ENCODE measurements at places on chromosomes 7 and 10. TPM values are rescaled to one million over a fixed set of nuclear protein-coding genes. Genes with fewer than 3 reads are reported as not detected.

DNA sequence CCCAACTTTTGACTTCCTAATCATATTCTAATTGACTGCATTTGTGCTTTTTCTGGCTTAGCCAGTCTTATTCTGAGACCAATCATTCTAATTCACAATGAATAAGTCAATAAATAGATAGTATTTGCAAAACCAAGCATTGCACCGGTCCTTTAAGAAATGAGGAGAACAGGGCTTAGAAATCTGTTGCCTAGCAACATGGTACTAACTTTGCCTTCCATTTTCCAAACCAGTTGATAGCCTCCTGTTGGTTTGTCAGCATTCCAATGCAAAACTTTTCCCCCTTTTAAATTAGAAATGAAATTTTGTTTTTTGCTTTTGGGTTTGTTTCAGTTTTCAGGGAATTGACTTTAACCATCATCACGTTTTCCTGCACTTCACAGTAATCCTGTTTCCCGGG lies 603.5 kb upstream of the NRP1 start:
- no peak for DNase-seq

DNA sequence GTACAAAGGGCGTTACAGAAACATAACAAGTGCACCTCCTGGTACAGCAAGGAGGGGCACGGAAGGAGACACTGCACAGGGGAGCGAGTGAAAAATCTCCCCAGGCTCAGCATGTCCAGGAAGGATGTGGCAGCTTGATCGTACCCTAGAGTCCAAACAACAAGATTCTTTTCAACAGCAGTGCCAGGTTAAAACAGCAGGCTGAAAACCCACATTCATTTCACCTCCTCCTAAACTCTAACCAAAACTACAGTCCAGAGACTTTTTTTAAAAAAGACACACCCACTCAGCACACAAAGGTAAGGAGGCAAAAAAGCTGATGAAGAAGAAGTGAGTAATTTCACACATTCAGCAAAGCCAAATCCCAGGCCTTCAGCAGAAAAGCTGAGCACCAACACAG lies 138.8 kb downstream of the SFMBT2 start:
- no peak for DNase-seq

DNA sequence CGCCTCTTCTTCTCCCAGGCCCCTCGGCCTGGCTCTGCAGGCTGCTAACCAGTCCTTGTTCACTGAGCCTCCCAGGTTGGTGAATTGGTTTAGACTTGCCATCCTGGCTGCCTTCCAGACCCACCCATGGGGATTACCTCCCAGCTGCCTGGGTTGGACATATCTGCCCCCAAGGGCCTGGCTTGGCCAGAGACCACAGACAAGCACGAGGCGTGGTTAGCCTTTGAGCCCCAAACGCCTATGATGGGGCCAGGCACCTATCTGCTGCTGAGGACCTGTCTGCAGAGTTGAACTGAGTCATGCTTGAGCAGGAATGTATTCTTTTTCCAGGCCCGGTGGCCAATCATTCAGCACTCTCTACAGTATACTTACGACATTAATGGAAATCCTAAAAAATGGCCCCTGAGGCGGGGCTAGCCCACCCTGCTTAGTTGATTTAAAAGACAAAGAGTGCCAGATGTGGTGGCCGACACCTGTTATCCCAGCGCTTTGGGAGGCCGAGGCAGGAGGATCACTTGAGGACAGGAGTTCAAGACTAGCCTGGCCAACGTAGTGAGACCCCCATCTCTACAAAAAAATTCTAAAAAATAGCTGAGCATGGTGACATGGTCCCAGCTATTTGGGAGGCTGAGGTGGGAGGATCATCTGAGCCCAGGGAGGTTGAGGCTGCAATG lies 361.5 kb downstream of the FRMD4A start:
- no peak for DNase-seq

GRCh38 chr10:43166880-43167497 lies 28.7 kb downstream of the CSGALNACT2 start:
- no peak for DNase-seq

GRCh38 chr7:115356139-115356746 lies 434.3 kb downstream of the MDFIC start:
- no peak for DNase-seq

DNA sequence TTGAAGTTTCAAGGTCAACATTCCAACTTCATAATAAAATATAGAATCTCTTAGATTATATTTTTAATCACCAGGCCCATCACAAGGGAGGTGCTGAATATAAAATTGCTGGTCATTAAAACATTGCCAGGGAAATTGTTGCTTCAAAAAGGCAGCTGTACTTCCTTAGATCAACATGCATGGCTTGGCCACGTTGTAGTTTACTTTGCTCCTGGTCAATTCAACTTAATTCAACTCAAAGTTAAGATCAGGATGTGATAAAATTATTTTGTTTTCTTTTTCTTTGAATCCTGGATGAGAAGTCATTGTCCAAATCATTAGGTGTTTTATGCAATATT lies 317.4 kb downstream of the PAXIP1 start:
- DNase-seq: no peak

DNA sequence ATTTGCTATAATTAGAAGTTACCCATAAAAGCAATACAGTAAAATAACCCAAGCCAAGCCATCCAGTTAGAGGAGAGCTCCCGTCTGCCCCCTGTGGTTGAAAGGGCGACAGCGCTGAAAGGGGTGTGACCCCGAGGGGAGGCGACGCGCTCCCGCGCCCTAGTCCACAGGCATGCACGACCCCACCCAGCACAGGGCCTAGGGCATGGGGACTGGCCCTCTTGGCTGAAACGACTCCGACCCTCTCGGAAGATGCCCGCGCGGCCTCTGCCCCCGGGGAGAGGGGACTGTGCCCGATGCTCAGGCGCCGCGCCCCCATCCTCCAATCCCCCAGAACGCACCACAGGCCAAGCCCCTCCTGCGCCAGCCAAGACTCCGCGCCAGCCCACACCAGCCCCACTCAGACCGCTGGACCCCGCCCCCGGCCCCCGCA lies 64.0 kb downstream of the CSGALNACT2 start:
- DNase-seq: peak; percentile 62

The SLC26A5 gene
- total RNA-seq: 0.20 TPM

The NKX1-2 gene
- total RNA-seq: not detected

- DNase-seq: no peak
These were observed 23.6 kb downstream of the SLC35B4 start for GRCh38 chr7:134293002-134293740.

The MYOZ1 gene
- not detected for total RNA-seq

GRCh38 chr10:124315591-124316270 lies 103.0 kb downstream of the OAT start:
- DNase-seq: no peak

GRCh38 chr10:33612551-33612950 lies 278.1 kb upstream of the NRP1 start:
- DNase-seq: no peak

The CREB5 gene
- total RNA-seq: 3.3 TPM

DNA sequence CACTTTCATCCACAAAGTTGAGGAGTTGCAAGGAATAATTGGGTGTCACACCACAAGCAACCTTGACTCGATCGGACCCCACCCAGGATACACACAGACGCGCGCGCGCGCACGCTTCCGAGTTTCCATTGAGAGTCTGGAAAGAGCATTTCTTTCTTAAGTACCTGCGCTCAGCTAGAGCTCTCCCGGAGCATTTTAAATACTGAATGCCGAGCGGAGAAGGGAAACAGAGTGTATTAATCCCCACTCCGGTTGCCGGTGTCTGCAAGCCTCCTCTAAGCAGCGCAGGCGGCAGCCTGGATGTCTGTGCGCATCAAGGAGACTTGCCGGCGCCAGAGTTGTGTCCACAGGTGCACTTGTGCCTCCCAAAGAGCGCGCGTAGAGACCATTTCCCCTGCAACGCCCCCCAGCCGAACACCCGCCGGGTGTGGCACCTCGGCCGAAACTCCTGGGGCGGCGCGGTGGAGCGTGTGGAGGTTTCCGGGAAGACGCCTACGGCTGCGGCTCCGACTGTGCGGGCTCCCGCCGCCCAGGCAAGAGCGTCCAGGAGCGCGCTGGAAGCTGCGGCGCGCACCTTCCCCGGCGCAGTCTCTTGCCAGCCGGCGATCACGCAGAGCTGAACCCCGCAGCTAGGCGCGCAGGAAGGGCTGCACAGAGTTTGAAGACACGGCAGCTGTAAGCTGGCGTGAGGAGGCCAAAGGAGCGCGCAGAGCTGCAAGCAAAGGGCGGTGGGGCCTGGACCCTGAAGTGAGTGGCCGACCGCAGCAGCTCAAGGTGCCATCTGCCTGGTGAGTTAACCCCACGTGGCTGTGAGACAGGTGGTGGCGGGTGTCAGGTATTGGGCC lies 1.1 kb upstream of the FEZF1 start:
- DNase-seq: peak; percentile 72

The ABCC2 gene
- total RNA-seq: 1.7 TPM

DNA sequence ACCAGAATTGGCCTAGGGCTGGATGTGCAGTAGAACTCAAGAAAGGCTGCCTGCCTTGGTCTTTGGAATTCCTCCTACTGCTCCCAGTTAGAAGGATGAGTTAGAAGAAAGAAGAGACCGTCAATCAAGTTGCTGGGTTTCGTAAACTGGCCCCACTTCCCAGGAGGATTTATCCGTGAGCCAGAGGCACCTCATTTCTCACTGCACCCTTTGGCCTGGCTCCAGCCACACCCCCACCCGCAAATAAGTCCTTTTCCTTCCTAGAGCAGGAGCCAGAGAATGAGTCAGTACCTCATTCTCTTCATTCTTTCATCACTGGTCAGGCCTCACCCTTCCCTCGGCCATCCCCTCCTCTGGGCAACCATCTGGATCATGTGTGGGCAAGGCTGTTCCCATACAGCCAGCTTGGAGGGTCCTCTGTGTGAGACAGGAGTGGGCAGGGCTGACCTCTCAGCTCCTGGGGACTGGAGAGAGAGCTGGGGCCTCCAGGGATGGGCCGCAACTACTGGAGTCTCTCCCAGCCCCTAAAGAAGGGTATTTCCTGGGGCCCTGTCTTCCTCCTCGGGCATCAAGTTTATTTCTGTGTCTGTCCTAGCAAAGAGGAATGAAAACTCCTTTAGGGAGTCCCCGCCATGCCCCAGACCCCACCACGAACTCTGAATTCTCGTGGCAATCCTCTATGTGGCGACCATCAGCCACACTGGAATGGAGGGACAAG lies 87.2 kb upstream of the DUSP5 start:
- DNase-seq: peak; percentile 53

The MMRN2 gene
- total RNA-seq: 6.6 TPM
